ENCODE measurements at places on chromosomes 16 and 17. TPM values are rescaled to one million over a fixed set of nuclear protein-coding genes. Genes with fewer than 3 reads are reported as not detected.
A peak's percentile ranks its signal among the peaks of the same experiment; 100 is the strongest.

CRHR1 gene
- total RNA-seq, result not detected

DNA sequence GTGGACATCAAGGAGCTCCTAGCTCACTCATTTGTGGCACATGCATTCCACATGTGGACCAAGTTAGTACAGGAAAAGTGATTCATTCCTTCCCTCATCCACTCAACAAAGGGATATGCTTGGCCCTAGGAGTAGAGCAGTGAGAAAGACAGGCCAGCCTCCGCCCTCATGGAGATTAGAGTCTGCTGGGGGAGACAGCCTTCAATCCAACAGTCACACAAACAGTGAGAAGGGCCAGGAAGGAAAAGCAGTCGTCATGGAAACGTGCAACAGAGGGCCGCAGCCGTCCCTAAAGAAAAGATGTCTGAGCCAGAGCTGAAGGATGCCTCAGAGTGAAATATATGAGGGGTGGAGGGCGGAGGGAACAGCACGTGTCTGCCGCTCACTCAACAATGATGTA lies 109.9 kb downstream of the VPS53 start:
- DNase-seq, result no peak

- no peak for DNase-seq
These were observed 438.3 kb downstream of the NPIPA7 start for GRCh38 chr16:16817196-16817595.

GRCh38 chr17:29561554-29562517 lies 5.0 kb downstream of the ABHD15 start:
- DNase-seq, result peak; percentile 51

PIGS gene
- 52.2 TPM for total RNA-seq

GRCh38 chr17:62703261-62703775 lies 75.8 kb downstream of the MRC2 start:
- DNase-seq, result no peak

- DNase-seq, result no peak
These were observed 146.8 kb downstream of the ZFHX3 start for GRCh38 chr16:72901000-72901627.

DNA sequence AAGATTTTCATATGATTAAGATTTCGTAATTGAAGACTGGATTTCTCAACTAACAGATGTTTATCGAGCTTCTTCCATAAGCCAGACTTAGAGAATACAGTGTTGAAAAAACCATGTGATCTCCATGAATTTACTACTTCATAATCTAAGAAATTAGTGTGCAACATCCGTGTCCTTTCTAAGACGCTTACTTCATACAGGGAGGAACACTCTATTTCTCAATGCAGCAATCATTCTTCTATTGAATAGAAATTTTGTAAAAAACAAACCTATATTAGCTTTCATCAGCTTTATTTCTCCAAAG lies 946.3 kb downstream of the KCNJ2 start:
- no peak for DNase-seq

ATP2A1 gene
- 1.7 TPM for total RNA-seq

GRCh38 chr17:40791111-40791510 lies 8.6 kb downstream of the KRT28 start:
- DNase-seq, result no peak
